ENCODE measurements at places on chromosomes 7 and 10.

DNA sequence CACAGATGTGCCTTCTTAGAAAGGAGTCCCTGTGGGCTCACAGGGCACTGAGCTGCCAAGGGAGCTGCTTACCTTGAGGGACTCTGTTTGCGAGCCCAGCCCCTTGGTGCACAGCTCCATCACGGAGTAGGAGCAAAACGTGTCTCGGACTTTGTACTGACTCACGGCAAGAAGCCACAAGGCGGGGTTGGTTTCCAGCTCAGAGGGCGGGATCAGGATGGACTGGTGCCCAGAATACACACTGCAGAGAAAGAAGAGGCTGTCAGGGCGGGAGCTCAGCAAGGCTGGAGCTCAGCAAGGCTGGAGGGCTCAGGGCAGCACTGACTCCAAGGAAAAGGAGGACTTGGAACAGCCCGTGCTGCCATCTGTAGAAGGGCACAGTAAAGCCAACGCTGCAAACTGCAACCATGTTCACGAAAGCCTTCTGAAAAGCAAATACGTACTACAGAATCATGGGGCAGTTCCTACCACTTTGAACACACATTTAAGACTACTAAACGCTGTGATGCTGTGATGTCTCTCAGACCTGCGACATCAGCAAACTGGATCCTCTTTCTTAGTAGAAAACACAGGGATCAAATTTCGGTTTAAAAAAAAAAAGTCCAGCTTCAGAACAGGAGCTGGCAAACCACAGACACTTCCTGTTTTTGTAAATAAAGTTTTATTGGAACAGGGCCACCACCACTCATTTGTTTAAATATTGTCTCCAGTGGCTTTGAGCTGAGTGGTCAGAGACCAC is 194.3 kb downstream of the ZMYND11 start:
- peak; percentile 95 for DNase-seq

DNA sequence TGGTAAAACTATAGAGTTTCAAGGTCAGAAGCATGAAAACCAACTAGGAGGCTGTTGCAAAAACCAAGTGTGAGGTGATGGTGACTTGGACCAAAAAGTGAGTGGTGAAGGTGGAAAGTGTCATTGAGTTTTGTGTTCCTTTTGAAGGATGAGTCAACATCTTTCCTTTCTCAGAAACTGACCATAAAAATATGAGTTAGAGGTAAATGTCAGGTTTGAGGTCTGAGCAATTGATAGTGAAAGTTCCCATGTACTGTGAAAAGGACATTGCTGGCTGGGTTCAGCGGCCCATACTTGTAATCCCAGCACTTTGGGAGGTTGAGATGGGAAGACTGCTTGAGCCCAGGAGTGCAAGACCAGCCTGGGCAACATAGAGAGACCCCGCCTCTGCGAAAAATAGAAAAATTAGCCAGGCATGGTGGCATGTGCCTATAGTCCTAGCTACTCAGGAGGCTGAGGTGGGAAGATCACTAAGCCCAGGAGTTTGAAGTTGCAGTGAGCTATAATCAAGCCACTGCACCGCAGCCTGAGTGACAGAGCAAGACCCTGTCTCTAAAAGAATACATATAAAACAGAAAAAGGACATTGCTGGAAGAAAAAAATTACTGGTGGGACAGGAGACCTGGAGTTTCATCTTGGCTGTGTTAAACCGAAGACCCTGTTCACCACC is 89.3 kb upstream of the ARID5B start:
- no peak for DNase-seq

DNA sequence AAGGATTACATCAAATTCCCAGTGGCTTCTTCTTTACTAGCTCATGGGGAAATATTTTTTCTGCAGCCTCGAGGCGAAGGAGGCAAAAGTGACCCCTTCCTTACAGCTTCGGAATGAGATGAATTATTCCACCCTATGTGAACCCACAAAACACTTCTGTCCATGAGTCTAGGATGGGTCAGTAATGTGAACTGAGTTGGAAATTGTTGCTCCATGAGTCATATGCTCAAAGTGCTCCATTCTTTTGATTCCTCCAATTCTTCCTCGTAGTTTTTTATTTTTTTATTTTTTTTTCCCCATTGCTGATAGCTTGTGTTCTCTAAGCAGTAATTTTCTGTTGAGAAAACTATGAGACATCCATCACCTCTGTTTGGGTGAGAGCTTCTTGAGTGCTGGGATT is 31.7 kb upstream of the FAM204A start:
- DNase-seq: peak; percentile 82

DNA sequence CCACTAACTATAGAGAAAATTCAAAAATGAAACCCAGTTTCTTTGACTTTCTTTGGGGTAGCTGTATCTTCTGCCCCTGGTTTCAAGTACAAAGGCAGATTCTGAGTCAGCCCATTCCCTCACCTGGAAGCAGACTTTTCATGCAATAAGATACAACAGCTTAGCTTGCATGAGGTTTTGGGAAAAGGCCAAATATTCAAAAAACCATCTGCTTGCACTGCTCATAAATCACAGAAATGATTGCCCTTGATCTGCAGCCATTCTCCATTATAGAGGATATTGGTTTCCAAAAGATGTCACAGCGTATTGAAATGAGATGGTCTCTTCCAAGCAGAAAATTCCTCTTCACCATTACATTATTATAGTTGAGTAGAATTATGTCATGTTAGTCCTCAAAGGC is 354.0 kb downstream of the PHF14 start:
- no peak for DNase-seq

DNA sequence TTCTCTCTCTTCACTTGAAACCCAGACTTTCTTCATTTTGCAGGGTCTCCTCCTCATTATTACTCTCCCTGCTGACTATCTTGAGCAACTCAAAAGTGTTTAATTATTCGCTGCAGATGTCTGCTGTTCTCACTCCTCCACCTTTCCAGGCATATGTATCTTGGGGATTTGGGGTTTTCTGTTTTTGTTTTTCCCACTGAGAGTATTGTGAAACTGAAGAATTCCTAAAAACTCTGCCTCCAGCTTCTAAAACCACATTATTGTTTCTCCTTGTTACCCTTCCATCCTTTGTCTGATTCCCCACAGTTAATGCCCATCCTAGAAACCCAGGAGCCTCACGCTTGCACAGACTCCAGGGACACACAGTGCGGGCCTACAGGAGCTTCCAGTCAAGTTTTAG is 51.3 kb downstream of the WNT2 start:
- DNase-seq: no peak

DNA sequence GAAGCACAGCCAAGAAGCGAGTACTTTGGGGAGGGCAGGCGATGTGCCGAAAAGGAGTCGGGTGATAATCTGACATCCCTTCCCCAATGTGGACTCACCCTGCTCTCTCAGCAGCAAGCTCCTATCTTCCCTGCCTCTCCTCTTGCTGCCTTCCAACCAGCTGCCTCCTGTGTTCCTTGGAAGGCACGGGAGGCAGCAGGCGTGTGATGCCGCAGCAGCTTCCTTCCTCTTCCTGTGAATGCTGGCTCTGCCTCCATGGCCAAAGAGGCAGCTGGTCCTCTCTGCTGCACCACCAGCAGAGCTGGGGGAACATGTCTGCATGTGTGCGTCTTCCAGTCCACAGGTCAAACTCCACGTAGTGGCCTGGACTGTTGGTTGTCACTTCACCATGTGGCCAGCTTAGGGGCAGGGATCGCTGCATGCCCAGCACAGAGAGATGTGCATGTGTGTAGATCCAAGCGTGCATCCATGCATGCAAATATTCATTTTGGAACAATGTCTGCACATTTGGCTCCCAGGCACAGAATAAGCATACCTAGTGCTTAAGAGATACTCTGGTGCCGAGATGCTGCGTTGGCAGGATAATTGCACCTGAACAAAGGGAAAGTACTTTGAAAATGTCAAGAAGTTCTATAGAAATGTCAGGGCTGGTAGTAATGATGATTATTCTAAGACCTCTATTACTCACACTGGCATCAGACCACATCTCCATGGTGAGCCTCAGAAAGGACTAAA is 499.8 kb downstream of the PLXNA4 start:
- no peak for DNase-seq

GRCh38 chr10:96651998-96652431 is 65.2 kb upstream of the TM9SF3 start:
- no peak for DNase-seq

DNA sequence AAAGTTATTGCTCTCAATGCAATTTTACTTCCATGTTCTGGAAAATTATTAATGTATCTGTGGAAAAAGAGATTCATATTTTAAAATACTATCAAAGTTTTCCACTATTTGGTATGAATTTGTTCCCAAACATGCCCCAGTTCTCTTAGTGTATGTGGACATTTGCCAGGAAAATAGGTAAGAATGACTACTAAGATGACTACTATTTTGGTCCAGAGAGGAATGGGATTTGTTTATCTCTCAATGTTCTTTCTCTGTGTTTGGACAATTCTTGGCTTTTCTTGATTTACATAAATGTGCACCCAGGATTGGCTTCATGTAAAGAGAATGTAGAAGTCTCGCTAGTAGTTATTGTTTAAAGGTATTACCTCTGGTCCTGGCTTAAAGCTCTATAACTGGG is 60.3 kb upstream of the POT1 start:
- peak; percentile 1 for DNase-seq

DNA sequence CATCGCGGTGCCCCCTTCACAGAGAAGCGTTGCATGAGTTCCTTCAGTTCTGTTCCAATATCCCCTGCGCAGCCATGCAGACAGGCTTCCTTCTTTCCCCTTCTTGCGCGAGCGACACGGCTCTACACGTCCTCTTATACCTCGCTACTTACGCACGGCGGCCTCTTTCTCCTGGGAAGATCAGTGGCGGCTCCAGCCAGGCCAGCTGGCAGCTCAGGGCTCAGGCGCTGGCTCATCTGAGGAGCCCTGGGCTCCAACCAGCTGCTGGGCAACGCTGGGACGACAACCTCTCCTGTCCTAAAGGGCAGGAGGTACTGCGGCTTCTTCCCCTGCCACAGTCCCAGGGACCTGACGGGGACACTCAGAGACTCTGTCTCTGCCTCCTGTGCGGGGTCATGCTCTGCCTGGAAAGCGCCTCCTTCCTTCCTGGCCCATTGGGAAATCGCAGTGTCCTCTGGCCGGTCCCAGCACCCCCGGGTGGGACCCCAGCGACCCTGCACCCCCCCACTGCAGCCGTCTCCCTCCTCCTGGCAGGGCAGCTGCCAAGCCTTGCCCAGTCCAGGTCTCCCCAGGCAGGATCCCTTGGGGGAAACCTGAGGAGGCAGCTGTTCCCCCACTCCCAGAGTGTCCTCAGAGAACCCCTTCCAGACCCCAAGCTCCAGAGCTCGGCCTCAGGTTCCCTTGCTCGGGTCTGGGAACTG is 5.0 kb upstream of the FAM20C start:
- no peak for DNase-seq

DNA sequence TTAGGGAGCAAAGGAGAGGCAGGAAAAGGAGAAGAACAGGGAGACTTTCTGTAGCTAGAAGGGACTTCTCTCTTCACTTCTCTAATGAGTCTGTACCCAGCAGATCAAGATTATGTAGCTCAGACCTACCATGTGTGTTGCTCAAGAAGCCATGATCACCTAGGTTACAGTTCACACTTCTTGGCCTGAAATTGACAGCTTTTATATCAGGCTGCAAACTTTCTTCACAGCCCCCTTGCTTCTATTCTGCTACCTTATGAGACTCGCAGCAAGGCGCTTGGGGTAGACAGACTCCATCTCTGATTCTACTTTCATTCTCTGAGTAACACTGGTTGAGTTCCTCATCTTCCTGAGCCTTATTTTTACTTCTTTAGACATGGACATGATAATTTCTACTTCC is 19.6 kb upstream of the GIMAP2 start:
- no peak for DNase-seq

- DNase-seq: peak; percentile 21
Observed at GRCh38 chr7:43735802-43736603, 6.7 kb upstream of the COA1 start.

- DNase-seq: peak; percentile 66
Observed at GRCh38 chr10:72834183-72834825, 59.2 kb upstream of the OIT3 start.

DNA sequence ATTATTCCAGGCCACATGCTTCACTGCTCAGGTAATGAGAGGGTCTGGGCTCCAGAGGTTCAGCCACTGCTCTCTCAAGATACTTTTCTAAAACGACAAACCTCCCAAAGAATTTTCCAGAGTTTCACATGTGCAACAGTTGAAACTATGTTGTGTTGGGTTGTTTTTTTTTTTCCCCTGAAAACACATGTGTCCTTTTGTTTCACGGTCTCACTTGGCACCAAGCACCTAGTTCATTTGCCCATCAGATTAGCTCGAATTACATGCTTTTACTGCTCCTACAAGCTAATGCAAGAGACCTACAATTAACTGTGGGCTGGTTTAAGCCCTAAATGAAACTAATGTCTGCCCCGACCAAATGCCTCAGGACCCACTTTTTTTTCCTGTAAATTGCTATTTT is 313.3 kb downstream of the FGFR2 start:
- no peak for DNase-seq

DNA sequence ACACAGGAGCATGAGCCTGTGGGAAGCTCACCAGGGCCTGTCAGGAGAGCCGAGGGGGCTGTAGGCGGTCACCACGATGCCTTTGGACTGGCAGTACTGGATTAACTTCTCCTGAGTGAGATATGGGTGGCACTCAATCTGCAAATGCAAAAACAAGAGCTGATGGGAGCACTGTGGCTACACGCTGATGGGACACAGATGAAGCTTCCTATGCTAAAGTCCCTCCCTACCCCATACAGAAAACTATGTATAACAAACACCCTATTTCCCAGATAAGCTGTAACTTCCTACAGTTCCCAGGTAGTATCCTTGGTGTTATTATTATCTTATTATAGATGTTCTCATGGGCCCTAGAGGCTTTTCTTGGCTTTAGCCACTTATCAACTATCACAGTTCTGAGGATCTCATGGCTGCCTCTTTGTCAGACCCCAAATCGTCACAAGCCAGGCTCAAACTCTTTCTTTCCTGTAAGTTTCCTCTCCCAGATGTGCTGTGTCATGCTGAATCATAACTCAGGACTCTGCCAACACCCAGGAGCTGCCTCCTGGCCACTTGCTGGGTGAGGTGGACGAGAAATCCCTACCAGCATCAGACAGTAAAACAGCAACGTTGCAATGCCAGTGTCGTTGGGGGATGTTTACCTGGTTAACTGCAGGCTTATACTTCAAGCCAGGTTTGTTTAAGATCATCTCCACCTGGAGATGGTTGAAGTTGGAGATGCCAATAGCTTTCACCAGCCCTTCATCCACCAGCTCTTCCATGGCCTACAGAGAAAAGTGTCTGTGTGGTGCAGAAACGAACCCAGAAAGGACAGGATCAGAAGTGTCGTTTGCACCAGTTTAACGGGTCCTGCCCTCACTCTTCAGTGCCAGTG is 10.3 kb downstream of the AKR1B1 start:
- peak; percentile 84 for DNase-seq
